ENCODE measurements at places on chromosomes 16 and 17.

- no peak overlapping the region for H3K4me3 ChIP-seq
- H3K36me3 ChIP-seq: peaks cover 60% of the 10 kb centered on the region
- peaks cover 9% of the 10 kb centered on the region for H3K4me1 ChIP-seq
- DNase-seq: peak; percentile 64
- peak overlapping the region; percentile 44 for H3K27ac ChIP-seq
Measured at GRCh38 chr17:81884520-81884919, 6.9 kb downstream of the ALYREF start.

DNA sequence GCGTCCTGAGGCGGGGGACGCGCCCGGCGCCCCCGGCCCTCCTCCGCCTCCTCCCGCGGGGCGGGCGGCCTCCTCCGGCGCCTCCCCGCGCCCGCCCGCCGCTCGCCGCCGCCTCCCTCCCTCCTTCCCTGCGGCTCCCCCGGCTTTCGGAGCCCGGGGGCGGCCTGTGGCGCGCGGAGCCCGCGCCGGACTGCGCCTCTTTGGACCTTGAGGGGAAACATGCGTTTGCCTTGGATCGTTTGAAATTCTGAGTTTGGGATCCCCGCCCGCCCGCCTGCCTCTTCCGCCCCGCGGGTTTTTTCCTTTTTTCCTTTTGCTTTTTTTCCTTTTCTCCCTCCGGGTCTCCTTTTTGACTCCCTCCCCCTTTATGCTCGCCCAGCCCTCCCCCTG lies 390 bp downstream of the ZNRF1 start:
- H3K4me1 ChIP-seq: peaks cover 22% of the 10 kb centered on the region
- DNase-seq: peak; percentile 71
- peak overlapping the region; percentile 75 for H3K27ac ChIP-seq
- H3K27me3 ChIP-seq: no peaks in the 10 kb centered on the region

DNA sequence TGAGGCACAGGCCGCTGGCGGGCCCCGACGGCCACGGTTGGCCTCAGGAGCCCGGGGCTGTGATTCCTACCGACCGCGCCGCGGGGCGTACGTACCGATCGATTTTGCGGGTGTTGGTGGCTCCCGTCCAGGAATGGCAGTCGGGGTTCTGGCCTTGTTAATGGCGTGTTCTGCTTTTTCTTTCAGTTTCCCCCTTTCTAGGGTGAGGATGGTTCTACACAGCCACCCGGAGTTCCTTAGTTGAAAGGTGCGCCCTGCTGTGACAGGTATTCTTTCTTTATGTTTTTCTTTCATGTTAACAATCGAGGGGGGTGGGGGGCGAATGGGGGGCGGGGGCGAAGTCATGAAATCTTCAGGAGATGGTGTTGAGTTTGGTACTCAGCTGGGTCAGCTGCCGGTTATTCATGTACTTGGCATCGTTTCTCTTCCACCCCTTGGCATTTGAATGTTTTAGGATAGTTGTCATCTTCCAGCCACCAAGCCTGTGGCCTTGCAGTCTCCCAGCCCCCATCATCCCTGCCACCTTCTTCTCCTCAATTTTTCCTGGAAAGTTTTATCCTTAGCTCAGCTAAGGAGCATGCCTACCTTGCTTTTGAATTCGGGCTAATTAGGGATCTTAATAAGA lies 802 bp downstream of the CYLD start:
- peak overlapping the region; percentile 89 for H3K27ac ChIP-seq
- no peaks in the 10 kb centered on the region for H3K27me3 ChIP-seq
- peak overlapping the region; percentile 82 for H3K4me3 ChIP-seq
- DNase-seq: peak; percentile 68
- H3K4me1 ChIP-seq: peaks cover 21% of the 10 kb centered on the region

DNA sequence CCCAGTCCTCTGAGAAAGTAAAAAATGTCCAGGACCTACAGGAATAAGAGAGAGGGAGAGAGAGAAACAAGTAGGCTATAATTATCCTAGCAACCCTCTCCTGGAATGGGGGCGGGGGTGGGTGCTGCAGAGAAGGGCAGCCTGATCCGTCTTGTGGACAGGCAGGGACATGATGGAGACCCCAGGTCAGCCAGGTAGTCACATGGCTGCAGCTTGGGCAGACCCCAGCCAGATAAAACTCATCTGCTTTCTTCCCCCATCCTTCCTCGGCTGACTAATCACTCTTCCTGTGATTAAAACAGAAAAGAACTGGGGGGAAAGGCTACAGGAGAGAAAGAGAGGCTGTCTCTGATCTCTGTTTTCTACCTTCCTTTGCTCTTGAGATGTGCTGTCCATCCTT lies 32.6 kb downstream of the COPZ2 start:
- H3K4me1 ChIP-seq: no peaks in the 10 kb centered on the region
- no peaks in the 10 kb centered on the region for H3K36me3 ChIP-seq
- no peak for DNase-seq
- peaks cover 33% of the 10 kb centered on the region for H3K27me3 ChIP-seq
- H3K27ac ChIP-seq: no peak overlapping the region

DNA sequence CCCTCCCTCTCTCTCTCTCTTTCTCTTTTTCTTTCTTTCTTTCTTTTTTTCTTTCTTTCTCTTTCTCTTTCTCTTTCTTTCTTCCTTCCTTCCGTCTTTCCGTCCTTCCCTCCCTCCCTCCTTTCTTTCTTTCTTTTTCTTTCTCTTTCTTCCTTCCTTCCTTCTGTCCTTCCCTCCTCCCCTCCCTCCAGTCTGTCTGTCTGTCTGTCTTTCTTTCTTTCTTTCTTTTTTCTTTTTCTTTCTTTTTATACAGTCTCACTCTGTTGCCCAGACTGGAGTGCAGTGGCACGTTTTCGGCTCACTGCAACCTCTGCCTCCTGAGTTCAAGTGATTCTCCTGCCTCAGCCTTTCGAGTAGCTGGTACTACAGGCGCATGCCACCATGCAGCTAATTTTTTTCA lies 14.4 kb downstream of the CA4 start:
- no peaks in the 10 kb centered on the region for H3K4me1 ChIP-seq
- H3K27me3 ChIP-seq: no peaks in the 10 kb centered on the region
- no peaks in the 10 kb centered on the region for H3K36me3 ChIP-seq

- H3K27me3 ChIP-seq: no peaks in the 10 kb centered on the region
- no peak overlapping the region for H3K27ac ChIP-seq
- peaks cover 20% of the 10 kb centered on the region for H3K36me3 ChIP-seq
- no peaks in the 10 kb centered on the region for H3K4me1 ChIP-seq
- no peak for DNase-seq
Measured at GRCh38 chr17:46166692-46167249, 26.5 kb downstream of the KANSL1 start.

GRCh38 chr17:57588086-57588485 lies 157.0 kb downstream of the CCDC182 start:
- DNase-seq: no peak
- H3K36me3 ChIP-seq: no peaks in the 10 kb centered on the region
- H3K4me3 ChIP-seq: no peak overlapping the region
- no peaks in the 10 kb centered on the region for H3K27me3 ChIP-seq

Measured in tibial artery (tissue), 4 donors.